Fibroblast of skin of right quadriceps (primary cell): ENCODE measurements at places on chromosomes 16 and 17.

GRCh38 chr17:76171706-76172105 lies 30.7 kb upstream of the FOXJ1 start:
- DNase-seq = no peak

GRCh38 chr16:24491731-24492130 lies 47.6 kb upstream of the RBBP6 start:
- no peak for DNase-seq

- no peak for DNase-seq
These were observed 2.3 kb upstream of the CCL1 start for GRCh38 chr17:34365340-34365739.

DNA sequence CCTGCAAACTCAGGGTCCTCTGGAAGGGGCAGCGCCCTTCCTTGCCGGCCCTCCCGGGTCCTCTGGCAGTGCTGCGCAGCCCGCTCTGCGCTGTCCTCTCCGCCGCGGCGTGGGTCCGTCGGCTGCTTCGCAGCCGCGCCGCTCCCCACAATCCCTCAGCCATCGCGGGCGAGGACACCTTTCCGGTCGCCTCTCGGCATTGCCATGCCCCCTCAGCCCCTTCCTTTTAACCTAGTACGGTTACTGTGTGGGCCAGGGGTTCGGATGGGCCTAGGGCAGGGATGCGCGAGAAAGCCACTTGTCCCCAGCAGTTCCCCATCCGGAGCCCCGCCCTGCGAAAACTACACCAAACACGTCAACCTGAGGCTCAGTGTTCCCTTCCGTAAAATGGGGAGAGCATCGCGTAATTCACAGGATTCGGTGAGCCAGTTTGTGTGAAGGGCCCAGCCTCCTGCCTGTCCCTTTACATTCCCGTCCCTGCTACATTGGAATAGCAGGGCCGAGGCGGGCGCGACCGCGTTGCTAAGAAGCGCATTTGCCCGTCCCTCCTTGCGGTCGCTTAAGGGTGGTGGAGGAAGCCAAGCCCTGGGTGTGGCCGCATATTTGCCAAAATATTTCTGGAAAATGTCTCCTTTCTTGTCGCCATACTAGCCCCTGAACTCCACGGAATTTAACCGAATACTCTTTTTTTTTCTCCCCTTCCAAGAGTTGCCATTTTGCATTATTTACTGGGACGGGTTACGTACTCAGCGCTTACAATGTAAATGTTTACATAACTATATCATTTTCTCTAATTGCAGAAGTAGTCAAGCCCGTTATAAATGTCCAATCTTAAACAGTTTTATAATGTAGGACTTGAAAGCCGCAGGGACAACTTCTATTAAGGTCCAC lies 13.2 kb downstream of the COPZ2 start:
- peak; percentile 36 for DNase-seq

GRCh38 chr17:82439194-82439828 lies 11.2 kb downstream of the CYBC1 start:
- no peak for DNase-seq

GRCh38 chr16:26344240-26344776 lies 652.5 kb downstream of the HS3ST4 start:
- DNase-seq = no peak

GRCh38 chr17:50663812-50664374 lies 29.2 kb downstream of the ABCC3 start:
- no peak for DNase-seq

DNA sequence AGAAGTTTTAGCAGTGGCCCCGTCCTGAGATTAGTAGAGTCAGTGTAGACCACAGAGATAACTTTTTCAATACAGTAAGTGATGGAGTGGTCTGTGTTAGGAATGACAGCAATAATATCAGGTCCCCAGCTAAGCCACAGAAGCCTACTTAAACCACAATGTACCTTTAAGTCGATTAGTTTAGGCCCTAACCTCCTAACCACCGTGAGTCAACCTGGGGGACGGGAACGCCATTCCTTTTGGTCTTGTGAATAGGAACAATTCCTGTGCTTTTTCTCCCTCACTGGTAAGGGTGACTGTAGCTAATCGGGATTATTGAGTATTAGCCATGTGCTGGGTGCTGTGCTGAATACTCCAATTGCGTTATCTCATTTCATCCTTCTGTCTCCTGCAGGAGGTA lies 14.0 kb downstream of the YPEL2 start:
- no peak for DNase-seq

DNA sequence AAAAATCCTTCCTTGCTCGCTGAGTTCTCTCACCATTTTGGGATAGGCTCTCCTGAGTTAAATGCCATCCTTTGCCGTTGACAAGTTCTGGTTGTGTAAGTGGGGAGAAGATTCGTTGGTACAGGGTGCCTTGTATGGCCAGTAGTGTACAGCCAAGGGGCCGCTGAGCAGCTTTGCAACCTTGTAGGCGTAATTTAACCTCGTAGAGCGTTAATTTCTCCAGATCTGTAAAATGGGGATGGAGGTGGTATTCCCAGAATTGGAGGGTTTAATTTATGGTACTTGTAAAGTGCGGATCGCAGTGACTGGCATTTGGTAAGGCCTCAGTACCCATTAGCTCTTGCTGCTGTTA lies 1.4 kb downstream of the ARSG start:
- no peak for DNase-seq

DNA sequence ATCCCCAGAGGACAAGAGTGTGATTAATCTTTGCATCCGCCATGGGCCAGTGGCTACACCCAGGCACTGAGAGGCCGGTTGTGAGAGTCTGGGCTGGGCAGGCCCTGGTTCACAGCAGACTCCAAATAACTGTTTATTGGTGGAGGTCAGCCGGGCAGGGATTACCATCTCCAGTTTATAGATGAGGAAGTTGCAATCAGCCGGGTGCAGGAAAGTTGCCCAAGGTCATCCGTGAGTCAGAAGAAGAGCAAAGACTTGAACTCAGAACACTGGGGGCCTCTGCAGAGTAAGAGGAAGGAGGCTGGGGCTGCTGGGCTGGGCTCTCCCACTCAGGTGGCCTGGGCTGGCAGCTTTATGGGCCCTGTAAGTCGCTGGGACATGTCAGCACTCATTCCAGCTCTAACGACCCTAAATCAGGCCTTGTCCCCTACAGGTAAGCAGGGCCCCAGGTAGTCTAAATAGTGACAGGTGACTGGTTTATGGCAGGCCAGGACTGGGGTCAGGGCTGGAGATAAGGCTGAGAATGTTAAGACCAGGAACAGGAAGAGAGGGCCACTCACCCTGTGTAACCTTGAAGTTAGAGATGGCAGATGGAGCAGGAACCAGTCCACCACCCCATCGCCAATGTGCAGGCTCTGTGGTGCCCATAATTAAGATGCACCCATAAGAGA lies 2.1 kb upstream of the CA4 start:
- no peak for DNase-seq

DNA sequence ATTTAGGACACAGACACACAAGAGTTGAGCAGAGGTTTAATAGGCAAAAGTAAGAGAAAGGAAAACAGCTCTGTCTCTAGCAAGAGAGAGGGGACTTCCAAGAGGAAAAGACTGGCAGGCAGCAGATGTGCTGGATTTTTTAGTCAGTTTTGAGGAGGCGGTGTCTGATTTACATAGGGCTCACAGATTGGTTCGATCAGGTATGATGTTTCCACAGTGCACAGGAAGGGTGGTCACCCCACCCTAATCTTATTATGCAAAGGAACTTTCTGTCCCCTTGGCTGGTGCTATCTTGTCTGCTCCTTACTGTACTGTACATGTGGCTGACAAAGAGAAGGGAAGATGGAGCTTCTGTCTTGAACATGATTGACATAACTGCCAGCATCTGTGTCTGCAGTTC lies 25.3 kb downstream of the BFAR start:
- DNase-seq = no peak

DNA sequence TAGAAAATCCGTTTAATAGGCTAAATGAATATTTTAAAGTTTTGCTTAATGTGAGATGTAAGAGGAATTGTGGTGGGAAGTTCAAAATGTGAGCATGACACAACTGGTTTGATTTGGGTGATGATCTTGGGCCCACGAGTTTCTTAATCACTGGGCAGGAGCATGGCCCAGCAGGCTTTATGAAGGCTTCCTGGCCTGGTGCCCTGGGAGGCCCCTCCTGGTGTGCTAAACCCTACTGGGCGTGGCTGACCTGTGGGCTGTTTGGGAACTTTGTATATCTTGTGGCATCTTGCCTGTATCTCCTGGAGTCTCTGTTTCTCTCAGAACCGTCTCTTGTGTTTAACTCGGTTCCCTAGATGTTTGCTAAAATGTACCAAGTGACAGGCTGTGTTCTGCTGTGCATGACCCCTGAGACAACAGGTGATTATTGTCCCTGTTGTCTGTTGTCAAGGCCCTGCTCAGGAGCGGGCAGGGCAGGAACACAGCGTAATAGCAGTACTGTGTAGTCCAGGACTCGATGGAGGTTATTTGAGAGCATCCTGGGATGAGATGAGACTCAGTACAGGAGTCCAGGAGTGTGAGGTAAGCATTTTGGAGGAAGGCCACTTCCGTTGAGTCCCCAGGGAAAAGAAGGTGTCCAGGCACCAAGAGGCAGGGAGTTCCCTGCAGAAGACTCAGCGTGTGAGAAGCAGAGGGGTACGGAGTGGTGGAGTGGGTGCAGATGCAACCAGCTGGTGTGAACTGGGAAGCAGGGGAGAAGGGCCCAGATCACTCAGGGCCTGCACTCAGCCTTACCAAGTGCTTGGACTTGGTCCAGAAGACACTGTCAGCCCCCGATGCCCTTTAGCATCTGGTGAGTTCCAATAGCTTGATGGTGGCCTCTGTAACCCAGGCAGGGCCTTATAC lies 48.5 kb downstream of the B9D1 start:
- no peak for DNase-seq

DNA sequence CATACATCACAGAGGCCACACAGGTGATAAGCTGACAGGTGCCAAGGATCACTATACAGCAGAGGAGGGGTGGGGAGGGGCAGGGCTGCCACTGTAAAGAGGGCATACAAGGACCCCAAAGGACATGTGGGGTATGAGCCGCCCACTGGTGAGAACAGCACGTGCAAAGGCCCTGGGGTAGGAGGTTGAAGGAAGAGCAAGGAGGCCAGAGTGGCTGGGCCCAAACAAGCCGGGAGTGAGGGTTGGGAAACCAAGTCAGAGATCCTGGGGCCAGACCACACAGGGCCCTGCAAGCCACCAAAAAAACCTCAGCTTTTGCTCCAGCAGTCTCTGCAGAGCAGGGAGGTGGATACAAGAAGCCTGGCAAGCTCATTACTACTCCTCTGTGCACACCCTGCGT lies 6.5 kb downstream of the NATD1 start:
- no peak for DNase-seq

DNA sequence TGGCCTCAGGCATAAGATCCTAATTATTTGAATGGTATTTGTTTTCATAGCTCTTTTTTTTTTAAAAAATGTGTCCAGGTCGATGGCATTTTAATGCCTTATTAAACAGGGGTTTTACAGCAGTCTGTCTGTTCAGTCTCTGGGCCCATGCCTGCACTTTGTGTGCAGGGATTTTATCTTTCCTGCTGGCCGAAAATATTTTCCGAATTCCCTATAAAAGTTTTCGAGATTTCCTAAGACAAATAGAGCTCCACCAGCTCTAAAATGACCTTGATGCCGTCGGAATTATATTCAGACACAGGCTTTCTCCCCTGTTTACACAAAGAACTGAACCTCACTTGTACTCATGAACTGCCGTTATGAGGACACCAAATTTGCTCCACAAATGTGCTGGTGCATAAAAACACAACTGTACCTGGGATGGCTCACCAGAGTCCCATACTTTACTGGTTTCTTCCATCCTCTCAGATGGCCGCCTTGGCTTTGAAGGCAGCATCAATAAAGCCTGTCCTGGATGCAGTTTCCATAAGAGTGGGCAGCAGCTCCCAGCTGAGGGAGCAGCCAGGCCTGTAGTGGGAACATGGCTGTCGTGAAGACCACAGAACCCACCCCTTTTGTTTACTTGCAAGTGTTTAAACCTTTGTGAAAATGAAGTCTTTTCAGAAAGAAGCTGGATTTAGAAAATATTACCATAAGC lies 44.9 kb downstream of the TBX4 start:
- no peak for DNase-seq

DNA sequence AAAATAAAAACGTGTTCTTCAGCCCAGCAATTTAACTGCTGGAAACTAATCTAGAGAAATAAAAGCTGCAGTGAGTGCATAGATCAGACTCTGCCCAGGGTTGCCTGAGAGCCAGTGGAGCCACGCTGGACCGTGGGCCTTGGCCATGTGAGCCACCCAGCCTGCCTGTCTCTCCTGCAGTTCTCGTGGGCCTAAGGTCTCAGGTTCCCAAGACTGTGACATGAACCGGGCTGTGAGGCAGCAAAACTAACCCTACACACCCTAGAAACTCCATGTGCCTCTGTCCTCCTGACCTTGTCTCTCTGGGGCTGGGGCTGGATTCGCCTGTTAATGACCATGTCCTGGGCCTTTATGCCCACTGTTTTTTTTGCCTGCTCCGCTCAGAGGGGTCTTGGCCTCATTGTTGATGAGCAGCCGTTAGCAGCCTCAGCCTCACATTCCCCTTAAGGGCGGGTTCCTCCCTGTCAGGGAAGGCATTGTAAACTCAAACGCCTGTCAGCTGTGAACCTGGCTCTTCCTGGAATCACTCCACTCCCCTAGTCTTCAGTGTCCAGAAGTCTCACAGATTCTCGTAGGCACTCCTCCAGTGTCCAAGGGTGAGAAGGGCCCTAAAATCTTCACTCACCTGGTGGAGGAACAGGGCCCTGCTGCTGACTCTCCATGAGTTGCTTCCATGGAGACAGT lies 16.9 kb downstream of the C16orf90 start:
- DNase-seq = no peak

DNA sequence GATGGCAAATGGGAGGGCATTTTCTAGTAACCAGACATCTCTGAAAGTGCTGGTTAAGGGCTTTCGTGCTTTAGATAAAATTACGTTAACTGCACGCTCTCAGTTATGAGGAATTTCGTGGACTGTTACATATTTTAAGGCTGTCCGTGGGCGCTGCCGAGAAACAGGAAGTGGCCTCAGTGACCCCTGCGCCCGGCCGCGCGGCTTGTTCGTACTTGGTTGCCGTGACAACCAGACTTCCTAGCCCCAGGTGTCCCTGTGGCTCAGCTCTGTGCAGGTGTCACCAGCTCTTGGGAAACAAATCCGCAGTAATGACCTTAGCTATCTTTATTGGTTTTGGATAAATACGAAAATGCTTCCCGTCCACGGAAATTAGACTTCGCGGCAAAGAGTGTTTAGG lies 52.7 kb downstream of the LMF1 start:
- DNase-seq = no peak

DNA sequence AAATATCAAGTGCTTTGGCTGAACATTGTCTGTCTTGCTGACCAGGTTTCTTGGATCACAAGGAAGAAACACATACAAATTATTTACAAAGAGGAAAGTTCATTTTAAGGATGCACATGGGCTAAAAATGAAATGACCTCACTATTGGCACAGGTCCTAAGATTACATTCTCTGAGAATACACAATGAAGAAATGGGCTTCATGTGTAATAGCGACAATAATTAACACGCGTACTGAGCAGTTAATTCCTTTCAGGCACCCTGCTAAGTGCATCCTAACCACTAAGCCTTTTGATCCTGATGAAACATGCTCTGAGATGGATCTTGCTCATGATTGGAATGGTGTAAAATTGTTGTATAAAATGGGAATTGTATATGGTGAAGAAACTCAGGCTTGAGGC lies 429.0 kb downstream of the HS3ST4 start:
- no peak for DNase-seq

GRCh38 chr17:58420827-58421226 lies 3.5 kb upstream of the RNF43 start:
- DNase-seq = no peak

- DNase-seq = peak; percentile 10
These were observed 1014.4 kb upstream of the GOT2 start for GRCh38 chr16:59748531-59748930.
